Testis (tissue), 5 donors: ENCODE measurements at places on chromosomes 7 and 10. TPM values are rescaled to one million over a fixed set of nuclear protein-coding genes. Genes with fewer than 3 reads are reported as not detected.

DRGX gene
- total RNA-seq, result not detected

KIAA1549 gene
- total RNA-seq, result 8.0 TPM

PPP1R3C gene
- 5.8 TPM for total RNA-seq

IRF5 gene
- total RNA-seq, result 2.9 TPM

- no peak for DNase-seq
These were observed 13.0 kb upstream of the AKR1E2 start for GRCh38 chr10:4813023-4813422.

DNA sequence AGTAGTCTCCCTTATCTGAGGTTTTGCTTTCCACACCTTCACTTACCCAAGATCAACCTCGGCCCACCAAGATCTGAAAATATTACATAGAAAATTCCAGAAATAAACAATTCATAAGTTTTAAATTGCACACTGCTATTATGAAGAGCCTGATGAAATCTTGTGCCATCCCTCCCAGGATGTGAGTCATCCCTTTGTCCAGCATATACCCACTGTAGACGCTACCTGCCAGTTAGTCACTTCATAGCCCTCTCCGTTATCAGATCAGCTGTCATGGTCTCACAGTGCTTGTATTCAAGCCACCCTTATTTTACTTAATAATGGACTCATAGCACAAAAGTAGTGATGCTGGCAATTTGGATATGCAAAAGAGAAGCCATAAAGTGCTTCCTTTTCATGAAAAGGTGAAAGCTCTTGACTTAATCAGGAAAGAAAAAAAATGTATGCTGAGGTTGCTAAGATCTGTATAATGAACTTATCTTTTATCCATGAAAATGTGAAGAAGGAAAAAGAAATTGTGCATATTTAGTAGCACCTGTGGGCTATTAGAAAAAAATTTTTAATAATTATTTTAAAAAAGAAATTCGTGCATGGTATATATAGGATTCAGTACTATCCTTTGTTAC is 9.8 kb upstream of the MRPS16 start:
- DNase-seq, result no peak

GRCh38 chr7:106128836-106129235 is 16.7 kb upstream of the SYPL1 start:
- no peak for DNase-seq

DNA sequence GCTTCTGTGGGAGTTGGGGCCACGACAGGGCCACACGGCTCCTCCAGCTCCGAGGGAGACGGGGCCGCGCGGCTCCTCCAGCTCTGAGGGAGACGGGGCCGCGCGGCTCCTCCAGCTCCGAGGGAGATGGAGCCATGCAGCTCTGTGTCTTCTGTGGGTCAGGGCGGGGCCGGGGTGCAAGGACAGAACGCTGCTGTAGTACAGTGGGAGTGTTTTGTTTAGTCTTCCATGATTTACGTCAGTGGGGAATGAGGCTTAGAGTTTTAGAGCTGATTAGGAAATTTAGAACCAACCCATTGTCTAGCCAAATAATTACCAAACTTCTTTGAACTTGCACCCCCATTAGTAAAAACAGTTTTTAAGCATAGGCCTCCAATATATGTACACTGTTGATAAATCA is 32.9 kb upstream of the PRKAR1B start:
- DNase-seq, result no peak

DNA sequence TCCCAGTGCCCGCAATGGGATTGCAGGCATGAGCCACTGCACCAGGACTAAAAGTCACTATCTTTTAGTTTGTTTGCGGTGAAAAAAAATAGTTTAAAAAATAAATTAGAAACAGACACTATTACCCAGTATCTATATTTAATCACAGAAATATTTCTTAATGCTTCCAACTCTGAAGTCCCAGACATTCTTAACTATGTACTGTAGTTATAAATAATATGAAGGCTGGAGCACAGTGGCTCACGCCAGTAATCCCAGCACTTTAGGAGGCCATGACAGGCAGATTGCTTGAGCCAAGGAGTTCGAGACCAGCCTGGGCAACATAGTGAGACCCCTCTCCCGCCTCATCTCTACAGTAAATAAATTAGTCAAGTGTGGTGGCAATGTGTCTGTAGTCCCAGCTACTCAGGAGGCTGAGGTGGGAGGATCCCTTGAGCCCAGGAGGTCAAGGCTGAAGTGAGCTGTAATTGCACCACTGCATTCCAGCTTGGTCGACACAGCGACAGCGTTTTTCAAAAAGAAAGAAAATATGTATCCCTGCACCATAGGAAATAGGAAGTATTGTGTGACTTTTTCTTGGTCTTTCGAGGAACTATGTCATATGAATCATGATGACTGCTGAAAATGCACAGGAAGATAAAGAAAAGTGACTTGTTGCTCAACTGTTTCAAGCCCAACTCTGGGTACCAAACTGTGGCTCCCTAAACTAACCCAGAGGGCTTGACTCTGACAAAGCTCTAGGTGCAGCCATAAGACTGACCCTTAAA is 74.9 kb upstream of the STEAP1B start:
- no peak for DNase-seq

- peak; percentile 80 for DNase-seq
These were observed 19.5 kb upstream of the GNA12 start for GRCh38 chr7:2863461-2864066.

DNA sequence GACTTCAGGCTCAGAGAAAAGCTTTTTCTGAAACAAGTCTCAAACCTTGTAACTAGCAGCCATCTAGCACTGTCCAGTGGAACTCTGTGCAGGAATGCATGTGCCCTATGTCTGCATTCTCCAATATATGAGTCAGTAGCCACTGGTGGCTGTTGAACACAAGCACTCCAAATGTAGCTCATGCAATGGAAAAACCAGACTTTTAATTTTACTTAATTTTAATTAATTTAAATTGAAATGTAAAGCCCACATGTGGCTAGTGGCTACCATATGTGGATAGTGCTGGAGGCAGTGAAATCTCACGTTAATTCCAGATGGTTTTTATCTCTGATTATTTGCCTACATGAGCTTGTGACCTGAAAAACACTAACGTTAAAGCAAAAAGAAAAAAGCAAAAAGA is 225.1 kb downstream of the GATA3 start:
- no peak for DNase-seq

- DNase-seq, result no peak
These were observed 50.0 kb upstream of the ZNF716 start for GRCh38 chr7:57399972-57400371.

GRCh38 chr10:4824791-4825310 is 1.2 kb upstream of the AKR1E2 start:
- DNase-seq, result no peak

DNA sequence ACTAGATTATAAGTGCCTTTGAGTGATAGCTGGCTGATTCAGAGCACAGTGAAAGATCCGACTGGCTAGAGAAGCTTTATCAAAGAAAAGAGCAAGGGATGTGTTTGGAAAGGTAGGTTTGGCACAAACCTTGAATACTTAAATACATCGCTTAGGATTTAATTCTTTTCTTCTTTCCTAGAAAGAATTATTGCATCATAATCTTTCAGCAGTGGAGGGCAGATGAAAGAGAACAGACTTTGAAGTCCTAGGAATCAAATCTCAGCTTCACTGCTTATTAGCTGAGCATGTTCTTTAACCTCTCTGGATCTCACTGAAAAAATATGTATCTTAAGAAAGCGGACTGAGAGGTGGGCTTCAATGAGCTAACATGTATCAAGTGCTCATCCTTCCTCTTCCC is 122.8 kb downstream of the ZNF365 start:
- DNase-seq, result no peak

GRCh38 chr7:44408596-44408995 is 81.9 kb downstream of the NUDCD3 start:
- DNase-seq, result no peak

- DNase-seq, result no peak
These were observed 400.2 kb downstream of the PHTF2 start for GRCh38 chr7:78198756-78199155.

GRCh38 chr7:99440195-99440594 is 1.5 kb downstream of the CPSF4 start:
- no peak for DNase-seq

- no peak for DNase-seq
These were observed 1.8 kb upstream of the OPN4 start for GRCh38 chr10:86652361-86653202.

- DNase-seq, result no peak
These were observed 122.2 kb downstream of the GPR37 start for GRCh38 chr7:124643311-124643811.

DNA sequence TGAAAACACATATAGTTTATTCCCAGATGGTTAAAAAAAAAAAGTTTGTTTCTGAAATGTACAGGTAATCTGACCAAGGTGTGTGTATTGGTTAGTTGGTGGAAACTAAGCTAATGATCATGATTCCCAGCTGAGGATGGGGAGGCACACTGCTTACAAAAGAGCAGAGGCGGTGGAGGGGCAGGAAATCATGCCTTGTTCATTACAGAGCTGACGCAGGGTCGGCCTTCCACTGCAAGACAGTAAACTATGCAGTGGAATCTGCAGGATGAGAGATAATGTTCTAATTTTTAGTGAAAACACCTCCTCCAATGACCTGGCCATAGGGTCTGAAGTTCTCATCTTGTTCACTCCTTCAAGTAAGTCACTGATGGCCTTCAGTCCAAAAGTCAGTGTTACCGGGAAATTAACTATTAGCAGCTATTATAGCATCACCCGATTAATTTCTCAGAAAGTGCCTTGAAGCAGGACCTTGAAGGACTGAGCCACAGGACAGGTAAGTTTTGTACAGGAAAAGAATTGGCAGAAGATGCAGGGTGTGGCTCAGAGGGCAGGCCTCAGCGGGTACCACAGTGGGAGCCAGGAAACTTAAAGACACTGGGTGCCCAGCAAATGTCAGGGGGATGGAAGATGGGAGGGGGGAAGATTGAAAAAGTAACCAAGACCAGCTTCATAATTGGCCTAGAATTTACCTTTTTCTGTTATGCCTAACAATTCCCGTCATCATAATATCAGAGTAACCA is 36.0 kb downstream of the MYOF start:
- DNase-seq, result no peak
